Urinary bladder (tissue), 4 donors: ENCODE measurements at places on chromosomes 3 and 15. TPM values are rescaled to one million over a fixed set of nuclear protein-coding genes. Genes with fewer than 3 reads are reported as not detected.

- DNase-seq: peak; percentile 75
Measured at GRCh38 chr15:73972984-73973682, 19.0 kb downstream of the STOML1 start.

GRCh38 chr15:73367624-73368300, 996 bp downstream of the HCN4 start:
- DNase-seq: no peak

DNA sequence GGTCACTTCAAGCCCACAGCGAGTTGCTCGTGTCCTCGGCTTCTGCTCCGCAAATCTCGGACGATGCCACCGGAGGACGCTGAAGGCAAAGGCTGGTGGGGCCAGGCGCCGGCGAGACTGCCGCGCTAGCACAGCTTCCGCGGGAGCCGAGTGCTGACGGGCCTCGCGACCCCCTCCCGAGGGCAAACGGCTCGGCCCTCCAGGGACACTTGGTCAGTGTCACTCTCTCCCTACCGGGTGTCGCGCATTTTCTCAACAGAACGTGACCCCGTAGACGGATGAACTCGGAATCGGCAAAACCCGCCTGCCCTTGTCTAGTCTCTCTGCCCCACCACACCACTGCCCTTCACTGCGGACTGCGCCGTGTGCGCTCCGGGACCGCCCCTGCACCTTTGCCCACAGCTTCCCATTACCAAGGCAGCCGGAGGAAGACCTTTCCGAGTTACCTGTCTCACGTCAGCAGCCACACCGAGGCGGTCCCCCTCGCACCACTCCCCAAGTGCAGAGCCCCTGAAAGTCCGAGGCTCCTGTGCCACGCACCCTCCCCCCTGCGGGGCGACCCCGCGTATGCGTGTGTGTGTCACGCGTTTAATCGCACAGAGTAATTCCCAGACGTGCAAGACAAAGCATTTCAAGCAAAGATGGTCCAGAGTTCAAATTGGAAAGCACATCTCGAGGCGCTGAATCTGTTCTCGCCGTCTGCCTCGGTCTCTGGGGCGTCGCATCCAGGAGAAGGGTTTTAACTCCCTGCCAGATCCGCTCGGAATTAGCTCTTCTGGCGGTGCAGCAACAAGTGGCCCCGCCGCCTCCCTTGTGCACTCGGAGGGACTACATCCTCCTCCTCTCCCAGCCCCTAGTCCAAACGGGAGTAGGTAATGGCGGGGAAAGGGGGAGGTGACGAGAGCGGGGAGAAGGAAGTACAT, 245.0 kb upstream of the TOPAZ1 start:
- no peak for DNase-seq

DNA sequence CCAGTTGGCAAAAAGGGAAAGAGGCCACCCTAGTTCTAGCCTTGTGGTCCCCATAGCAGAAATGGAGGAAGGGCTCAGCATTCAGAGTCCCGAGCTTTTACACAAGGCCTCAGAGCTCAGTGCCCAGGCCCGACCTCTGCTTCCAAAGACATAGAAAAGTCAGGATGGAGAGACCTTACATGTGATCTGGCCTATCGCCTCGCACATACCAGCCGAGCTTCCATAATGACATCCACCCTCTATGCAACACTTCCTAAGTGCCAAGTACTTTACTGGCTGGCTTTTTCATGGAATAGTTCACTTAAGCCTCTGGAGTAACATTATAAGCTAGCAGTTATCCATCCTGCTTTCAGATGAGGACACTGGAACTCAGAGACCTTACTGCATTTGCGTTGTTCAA, 275.9 kb downstream of the FAM43A start:
- no peak for DNase-seq

GRCh38 chr3:36733162-36733696, 31.1 kb downstream of the DCLK3 start:
- DNase-seq: no peak

The SLC6A1 gene
- 0.75 TPM for polyA plus RNA-seq

DNA sequence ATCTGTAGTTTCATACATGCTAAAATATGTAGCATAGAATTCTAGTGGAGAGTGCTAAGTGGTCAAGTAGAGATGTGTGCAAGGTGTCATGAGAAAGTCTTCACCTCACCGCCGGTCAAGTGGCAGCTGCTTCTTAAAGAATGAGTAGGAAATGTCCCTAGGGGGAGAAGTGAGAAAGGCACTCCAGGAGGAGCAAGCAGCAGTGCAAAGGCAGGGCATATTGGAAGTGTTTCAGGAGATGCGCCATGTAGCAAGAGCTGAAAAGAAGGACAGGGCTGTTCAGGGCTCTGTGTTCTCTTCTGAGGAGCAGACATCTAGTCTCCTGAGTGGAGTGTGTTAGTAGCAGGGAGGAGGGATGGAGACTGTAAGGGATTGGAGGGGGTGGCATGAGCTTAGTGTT, 312.4 kb upstream of the SEMA6D start:
- DNase-seq: no peak

GRCh38 chr3:9600597-9600996, 47.0 kb upstream of the LHFPL4 start:
- no peak for DNase-seq

DNA sequence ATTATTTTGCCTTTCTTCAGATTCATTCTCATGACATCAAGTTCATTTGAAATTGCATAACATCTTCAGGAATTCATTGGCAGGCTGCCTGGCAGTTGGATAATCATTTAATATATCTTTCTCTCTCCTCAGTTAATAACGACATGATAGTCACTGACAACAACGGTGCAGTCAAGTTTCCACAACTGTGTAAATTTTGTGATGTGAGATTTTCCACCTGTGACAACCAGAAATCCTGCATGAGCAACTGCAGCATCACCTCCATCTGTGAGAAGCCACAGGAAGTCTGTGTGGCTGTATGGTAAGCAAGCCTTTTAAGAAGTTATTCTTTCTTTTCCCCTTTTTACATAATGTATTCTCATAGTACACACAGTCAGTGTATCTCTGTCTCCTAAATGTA, 38.2 kb downstream of the TGFBR2 start:
- DNase-seq: no peak

- DNase-seq: no peak
Measured at GRCh38 chr3:24533561-24534193, 39.0 kb upstream of the THRB start.

- DNase-seq: no peak
Measured at GRCh38 chr3:26259176-26259575, 363.4 kb upstream of the LRRC3B start.

The ZNF710 gene
- polyA plus RNA-seq: 9.6 TPM

The CCDC54 gene
- polyA plus RNA-seq: not detected

DNA sequence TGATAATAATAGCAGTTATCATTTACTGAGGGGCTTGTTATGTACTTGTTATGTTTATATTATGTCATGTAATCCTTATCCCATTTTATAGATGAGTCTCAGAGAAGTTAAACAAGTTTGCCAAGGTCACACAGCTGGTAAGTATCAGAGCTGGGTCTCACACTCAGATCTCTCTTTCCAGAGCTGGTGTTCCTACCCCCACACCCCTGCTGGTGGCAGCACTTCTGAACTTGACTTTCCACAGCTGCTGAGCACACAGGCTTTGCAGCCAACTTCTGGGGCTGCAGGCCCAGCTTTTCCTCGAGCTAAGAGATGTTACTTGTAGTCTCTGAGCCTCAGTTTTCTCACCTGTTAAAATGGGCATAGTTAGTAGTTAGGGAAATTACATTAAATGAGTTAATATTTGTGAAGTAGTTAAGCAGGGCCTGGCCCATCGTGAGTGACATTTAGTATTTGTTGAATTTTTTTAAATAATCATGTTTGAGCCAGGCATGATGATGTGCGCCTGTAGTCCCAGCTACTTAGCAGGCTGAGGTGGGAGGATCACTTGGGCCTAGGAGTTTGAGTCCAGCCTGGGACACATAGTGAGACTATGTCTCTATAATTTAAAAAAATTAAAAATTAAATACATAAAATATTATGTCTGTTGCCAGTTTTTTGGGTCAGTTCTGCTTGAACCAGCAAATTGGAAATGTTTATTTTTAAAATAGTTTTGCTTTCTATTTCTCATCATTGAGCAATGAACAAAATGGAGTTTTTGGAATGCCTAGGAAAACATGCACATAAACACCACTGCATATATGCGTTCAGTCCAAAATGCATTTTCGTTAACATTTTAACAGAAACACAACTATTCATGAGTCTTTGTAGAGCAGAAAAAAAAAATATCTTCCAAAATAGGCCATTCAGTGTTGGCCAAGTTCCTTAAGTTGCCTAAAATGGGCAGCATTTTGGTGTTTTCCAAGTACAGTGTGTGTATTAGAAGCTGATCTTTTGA, 87.3 kb downstream of the SMAD6 start:
- no peak for DNase-seq

The COLQ gene
- polyA plus RNA-seq: 1.8 TPM

The DPH3 gene
- polyA plus RNA-seq: 20.0 TPM

GRCh38 chr3:12588039-12589009, 31.4 kb downstream of the MKRN2 start:
- no peak for DNase-seq

DNA sequence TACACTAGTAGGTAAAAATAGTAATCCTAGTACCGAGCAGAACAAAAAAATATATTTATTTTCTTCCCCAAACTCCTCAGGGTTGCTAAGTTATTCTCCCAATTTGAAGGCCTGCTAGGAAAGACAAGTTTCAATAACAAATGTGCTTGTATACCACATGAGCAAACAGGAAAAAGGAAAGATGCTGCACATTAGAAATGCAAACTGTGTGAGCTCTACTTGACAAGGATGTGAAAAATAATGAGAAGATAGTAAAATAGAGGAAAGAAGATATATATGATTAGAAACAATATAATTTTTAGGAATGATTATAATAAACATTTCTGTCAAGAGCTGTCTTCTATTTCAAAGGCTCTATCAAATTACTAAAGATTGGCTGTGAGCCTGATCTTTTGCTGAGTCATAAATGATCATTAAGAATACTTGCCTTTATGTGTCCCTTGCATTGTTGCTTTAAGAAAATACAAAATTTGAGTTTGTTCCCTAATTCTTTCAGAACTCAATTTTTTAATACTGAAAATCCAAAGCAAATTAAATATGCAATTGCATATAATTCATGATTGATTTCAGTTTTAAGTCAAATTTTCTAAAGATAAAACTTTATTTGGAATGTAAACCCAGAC, 174.2 kb downstream of the NEK10 start:
- DNase-seq: no peak

The C3orf62 gene
- polyA plus RNA-seq: 3.0 TPM

The TMOD2 gene
- polyA plus RNA-seq: 5.7 TPM

The ABHD10 gene
- 23.3 TPM for polyA plus RNA-seq

- DNase-seq: no peak
Measured at GRCh38 chr3:63706321-63707085, 54.0 kb downstream of the SNTN start.

DNA sequence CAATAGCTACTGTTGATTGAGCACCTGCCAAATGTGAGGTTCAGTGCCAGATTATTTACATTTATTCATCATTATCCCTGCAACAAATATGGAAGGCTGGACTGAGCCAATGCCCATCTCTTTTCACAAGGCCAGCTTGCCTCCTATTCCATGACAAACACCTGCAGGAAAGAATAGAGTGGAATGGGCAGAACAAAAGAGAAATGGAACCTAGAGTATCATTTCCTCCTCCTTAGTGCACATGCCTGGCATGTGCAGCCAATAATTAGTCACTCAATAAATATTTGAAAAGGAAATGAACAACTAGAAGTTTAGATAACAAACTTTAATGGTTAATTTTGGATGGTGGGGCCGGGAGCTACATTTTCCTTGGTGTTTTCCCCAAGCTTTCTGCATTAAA, 61.4 kb upstream of the MYRIP start:
- DNase-seq: no peak

The NEIL1 gene
- 21.3 TPM for polyA plus RNA-seq

GRCh38 chr3:71087143-71088018, 496.1 kb downstream of the FOXP1 start:
- DNase-seq: no peak

The ZNF501 gene
- 4.1 TPM for polyA plus RNA-seq

The BNC1 gene
- 0.04 TPM for polyA plus RNA-seq

GRCh38 chr15:78398076-78398825, 39.8 kb upstream of the IREB2 start:
- no peak for DNase-seq

DNA sequence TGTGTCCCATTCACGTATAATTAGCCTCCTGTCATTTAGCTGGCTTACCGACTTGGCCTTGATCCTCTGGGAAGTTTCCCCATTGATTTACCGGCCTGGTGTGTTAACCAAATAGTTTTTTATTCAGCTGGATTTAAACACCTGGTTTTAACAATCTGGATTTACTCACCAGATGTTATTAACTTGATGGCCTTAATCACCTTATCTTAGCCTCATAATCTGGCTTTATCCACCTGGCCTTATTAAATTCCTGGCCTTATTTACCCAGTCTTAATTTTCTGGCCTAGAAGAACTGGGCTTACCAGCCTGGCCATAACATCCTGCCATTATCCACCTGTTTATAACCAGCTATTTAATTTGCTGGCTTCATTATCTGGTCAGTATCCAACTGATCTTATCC, 89.9 kb downstream of the IL12A start:
- no peak for DNase-seq

GRCh38 chr3:129608087-129608935, 1.8 kb upstream of the PLXND1 start:
- no peak for DNase-seq

DNA sequence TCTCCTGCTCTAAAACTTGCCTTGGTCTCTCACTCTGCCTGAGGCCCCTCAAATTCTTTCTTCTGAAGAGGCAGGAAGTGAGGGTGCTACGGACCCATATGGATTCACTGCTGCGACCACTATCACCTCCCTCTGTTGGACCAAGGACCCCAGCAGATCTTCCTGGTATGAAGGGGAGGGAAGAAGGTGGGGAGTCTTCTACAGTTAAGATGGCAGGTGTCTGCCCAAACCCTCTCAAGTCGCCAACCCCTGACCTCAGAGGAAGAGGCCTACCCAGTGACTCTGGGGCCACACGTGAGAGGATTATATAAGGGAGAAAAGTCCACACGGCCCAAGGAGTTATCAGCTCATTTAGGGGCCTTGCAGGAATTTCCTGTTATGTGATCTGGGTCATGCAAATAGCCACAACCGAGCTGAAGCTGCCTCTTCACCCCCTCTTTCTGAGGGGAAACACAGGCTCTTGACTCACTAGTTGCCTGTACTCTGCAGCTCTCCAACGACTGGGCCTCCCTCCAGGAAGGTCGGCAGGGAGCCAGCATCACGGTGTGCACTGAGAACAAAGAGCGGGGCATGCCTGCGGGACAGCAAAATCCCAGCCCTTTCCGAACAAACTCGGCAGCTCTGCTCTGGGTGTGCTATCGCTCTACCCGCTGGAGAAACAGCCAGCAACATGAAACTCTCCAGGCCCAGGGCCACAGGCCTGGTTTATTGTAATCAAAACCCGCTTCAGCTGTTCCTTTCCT, 116.0 kb downstream of the XXYLT1 start:
- no peak for DNase-seq

GRCh38 chr3:194375473-194376240, 6.1 kb upstream of the LRRC15 start:
- DNase-seq: no peak

GRCh38 chr3:52529376-52530333, 4.0 kb downstream of the NT5DC2 start:
- DNase-seq: no peak

- no peak for DNase-seq
Measured at GRCh38 chr3:13506680-13507079, 26.6 kb downstream of the HDAC11 start.
